Diencephalon (tissue), 1 donor: ENCODE measurements at places on chromosomes 1 and 21. TPM values are rescaled to one million over a fixed set of nuclear protein-coding genes. Genes with fewer than 3 reads are reported as not detected.

SOX13 gene
- 6.7 TPM for total RNA-seq

FMO4 gene
- 0.46 TPM for total RNA-seq

KRTAP13-2 gene
- not detected for total RNA-seq

KCNJ15 gene
- under 0.01 TPM for total RNA-seq

VANGL2 gene
- 17.8 TPM for total RNA-seq

UBE2Q1 gene
- 26.3 TPM for total RNA-seq

OR6N1 gene
- total RNA-seq, result not detected

ASPM gene
- 14.8 TPM for total RNA-seq

FMN2 gene
- total RNA-seq, result 46.8 TPM

ZDHHC18 gene
- 11.1 TPM for total RNA-seq

MAPKAPK2 gene
- 10.1 TPM for total RNA-seq

PGLYRP3 gene
- not detected for total RNA-seq

TLR5 gene
- total RNA-seq, result 1.8 TPM

B3GALT2 gene
- total RNA-seq, result 87.0 TPM

SYTL1 gene
- total RNA-seq, result 0.46 TPM

BCAN gene
- 219 TPM for total RNA-seq

MEAF6 gene
- total RNA-seq, result 138 TPM

CLCA1 gene
- not detected for total RNA-seq

NEK2 gene
- total RNA-seq, result 4.8 TPM

KIF14 gene
- 4.2 TPM for total RNA-seq

MSH4 gene
- total RNA-seq, result 1.6 TPM

OR10J1 gene
- not detected for total RNA-seq

KRTAP20-2 gene
- total RNA-seq, result not detected

TCEANC2 gene
- total RNA-seq, result 8.3 TPM

MIXL1 gene
- total RNA-seq, result not detected

ANGPTL3 gene
- not detected for total RNA-seq

PKLR gene
- 0.23 TPM for total RNA-seq

VAV3 gene
- total RNA-seq, result 11.5 TPM

OR2L2 gene
- 0.92 TPM for total RNA-seq

C1orf94 gene
- total RNA-seq, result 0.23 TPM

NCMAP gene
- total RNA-seq, result 1.4 TPM

CLCA2 gene
- not detected for total RNA-seq

MTHFR gene
- total RNA-seq, result 25.4 TPM

CFHR1 gene
- 2.5 TPM for total RNA-seq
